Activated CD8-positive, alpha-beta memory T cell treated with anti-CD3 and anti-CD28 coated beads, Interleukin-2, amount 50 U/mL, for 48 hours (primary cell): ENCODE measurements at places on chromosomes 4 and X.

DNA sequence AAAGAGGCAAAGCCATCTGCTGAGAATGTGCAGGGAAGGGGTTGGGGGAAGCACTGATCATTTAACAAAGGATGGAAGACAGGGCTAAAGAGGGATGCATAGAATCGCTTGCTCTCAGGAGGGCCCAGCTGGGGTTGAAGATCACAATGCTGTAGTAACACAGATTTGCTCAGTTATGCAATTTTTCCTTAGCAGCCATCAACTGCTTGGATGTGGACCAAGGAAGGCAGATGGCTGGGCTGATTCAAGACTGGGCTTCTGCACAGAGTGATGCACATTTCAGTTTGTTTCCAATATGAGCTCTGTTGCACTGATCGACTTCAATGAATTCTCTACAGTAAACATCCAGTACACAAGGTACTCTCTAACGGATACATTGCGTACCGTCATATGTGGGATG is 127.8 kb upstream of the TBL1X start:
- no peak for DNase-seq

DNA sequence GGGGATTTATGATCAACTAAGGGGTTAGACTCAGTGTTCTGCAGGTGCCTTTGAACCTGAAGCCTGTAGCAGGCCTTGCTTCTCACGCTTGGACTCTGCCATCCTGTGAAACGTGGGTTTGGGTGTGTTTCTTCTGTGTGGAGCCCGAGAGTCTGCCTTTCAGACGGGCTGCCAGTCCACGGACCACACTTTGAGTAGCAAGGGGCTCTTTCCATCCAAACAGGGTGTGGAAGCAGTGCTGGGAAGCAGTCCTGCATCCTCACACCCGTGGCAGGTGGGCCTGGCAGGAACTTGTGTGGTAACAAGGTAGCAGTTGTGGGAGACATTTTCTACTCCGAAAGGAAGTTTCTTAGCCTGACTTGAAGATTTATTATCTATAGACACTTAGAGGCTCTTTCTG is 22.7 kb downstream of the RGS12 start:
- DNase-seq, result peak; percentile 38

DNA sequence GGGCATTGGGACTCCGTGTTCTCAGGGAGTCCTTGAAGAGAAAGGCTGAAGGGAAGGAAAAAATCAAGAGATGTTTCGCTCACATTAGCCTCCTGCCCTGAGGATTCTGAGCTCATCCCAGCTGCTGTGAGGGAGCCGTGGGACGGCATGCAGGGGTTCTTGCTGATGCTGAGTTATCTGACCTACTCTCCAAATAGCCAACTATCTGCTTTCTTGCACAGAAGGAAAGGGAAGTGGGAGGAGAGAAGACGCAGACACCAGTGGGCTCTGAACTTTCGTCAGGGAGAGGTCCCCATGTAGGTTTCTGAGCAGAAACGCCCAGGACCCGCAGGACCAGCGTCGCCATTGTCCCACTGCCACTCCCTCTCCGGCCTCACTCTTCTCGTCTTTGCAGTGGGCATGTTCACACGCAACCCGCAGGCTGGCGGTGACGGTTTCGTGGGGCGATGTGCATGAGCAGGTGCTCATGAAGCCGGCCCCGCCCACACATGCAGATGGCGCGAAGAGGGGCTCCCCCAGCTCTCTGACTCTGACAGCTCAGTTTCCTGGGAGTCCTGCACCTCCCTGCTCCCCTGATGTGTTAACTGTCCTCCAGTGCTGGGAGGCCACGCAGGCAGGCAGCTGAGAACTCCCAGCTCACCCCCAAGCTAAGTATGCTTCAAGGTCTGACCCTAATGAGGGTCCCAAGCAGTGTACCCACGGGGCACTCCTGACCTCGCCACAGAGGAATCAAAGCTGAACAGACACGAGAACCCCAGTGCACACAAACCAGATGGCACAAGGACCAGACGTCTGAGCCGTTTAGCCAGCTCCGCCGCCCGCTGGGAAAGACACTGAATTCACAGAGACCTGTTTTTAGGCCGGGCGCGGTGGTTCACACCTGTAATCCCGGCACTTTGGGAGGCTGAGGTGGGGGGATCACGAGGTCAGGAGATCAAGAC is 13.6 kb upstream of the ABLIM2 start:
- DNase-seq, result no peak

- DNase-seq, result no peak
Observed at GRCh38 chr4:185849664-185850550, 37.9 kb upstream of the SORBS2 start.

DNA sequence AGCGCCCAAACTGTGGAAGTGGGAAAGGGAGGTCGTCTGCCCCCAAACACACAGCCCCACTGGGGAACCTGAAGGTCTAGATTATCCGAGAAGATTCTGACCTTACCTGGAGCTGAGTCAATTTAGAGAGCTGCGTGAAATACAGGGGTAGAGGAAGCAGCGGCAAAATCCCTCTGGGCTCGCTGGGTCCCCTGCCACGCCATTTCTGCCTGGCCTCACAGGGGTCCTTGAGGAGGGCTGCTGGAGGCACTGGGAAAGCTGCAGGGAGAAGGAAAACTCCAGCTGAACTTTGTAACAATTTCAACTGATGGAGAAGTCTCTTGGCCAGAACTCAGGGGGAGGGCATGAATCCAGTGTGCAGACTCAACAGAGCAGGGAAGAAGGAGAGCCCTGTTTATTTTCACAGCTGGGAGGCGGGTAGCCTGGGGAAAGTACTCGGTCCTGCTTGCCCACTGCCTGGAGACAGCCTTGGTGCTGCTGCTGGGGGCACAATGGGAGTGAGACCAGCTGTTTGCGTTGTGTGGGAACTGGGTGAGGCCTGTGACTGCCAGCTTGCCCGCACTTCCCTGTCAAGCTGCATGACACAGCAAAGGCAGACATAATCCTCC is 93.2 kb upstream of the MAPK10 start:
- no peak for DNase-seq

DNA sequence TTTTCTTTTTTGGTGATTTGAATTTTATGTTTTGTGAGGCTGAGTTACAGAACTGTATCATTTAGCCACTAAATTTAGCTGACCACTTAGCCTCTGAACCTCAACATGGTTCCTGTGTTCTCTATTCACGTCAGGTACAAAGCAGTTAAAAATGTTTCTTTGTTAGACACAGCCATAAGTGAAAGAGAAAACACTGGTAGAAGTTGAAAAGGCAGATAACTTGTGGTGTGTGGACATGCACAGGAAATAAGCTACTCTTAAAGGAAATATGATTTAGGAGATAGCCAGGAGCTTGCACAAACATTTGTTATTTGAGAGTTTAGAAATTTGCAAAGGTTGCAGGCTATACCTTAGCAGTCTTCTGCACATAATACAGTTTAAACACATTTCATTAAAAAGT is 171.0 kb upstream of the RPS6KA3 start:
- no peak for DNase-seq

DNA sequence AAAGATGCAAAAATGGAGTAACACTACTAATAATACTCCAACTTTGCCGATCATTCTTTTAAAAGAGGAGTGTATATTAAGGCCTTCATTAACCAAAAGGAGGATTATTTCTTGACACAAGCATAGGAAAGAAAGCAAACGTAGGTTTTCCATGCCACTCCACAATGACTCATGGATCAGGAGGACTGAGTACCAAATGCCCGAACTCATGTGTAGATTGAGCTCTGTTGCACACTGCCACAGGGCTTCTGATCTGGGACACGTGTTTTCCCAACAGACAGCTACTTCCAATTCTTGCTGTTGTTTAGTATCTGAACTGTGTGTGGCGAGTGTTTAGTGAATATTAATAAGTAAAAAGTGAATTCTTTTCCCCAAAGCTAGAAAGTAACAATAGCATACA is 131.2 kb downstream of the LDB2 start:
- DNase-seq, result no peak

- no peak for DNase-seq
Observed at GRCh38 chr4:54679813-54680212, 22.1 kb downstream of the KIT start.

GRCh38 chr4:17120761-17121160 is 222.3 kb upstream of the LDB2 start:
- DNase-seq, result no peak

DNA sequence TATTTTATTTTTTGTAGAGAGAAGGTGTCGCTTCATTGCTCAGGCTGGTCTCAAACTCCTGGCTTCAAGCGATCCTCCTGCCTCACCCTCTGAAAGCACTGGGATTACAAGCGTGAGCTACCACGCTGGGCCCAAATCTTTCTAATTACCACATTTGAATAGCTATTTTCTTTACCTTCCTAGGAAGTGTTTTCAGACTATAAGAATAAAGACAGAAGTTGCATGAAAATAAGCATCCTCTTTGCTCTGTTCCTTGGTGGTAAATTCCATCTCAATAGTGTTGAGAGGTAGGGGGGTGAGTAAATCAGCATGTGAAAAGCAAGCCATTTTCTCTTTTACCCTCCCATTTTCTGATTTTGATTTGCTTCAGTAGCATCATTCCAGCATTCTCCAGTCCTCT is 122.4 kb downstream of the LARP7 start:
- no peak for DNase-seq

DNA sequence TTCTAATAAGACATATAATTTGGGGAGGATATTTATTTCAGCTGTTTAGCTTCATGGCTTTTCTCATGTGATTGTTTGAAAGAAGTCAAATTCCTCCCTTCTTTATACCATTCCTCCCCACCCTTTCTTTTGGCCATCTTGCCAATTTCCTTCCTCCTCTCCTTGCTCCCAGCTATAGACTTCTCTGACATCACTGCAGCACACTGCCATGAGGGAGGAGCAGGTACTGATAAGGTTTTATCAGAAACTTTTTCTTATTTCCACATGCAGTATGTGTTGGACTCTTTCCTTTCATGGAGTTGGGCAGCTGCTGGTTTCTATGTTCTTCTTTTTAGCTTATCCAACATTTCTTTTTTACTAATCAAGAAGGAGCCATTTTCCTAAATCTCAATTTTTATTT is 481.7 kb upstream of the NR3C2 start:
- no peak for DNase-seq

- DNase-seq, result no peak
Observed at GRCh38 chrX:7062276-7062675, 85.2 kb upstream of the STS start.

DNA sequence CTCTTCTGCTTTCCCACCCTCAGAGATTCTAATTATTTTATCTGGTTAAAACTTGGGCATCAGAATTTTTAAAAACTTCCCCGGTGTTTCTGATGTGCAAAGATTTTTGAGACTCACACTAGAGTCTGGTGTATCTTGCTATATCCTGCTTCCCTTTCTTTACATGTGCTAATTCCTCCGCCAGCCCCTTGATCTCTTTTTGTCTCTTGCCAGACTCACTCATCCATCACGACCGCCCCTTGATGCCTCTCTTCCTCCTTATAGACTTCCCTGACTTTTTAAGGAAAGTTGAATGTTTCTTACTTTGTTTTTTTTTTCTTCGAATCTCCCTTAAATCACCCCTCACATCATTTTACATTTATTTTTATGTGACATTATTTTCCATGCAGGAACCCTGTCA is 274.9 kb upstream of the PITX2 start:
- no peak for DNase-seq

GRCh38 chr4:77994194-77994721 is 62.9 kb upstream of the FRAS1 start:
- no peak for DNase-seq

DNA sequence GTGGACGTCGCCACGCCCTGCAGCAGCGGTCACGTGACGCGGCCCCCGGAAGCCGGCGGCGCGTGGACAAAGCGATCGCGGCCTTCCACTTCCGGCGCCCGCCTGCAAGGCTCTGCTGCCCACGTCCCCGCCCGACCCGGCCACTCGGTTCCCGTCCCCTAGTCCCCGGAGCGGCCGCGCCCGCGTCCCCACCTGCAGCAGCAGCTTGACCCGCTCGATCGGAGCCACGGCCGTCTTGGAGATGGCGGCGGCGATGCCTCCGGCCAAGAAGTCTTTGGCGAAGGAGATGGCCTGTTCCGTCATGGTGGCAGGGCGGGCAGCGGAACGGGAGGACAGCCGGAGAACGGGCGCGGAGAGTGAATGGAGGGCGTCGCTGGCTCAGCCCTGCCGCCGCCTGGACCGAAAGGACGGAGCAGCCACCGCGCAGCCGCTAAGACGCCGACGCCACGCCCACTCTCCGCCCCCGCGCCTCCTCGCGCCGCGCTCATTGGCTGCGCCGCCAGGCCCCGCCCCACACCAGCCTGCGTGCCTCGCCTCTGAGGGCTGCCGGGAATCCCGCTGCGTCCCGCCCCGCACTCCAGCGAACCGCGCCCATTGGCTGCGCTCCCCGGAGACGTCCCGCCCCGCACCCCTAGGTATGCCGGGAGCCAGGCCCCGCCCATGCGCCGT is at the start of gene SLC25A6:
SLC25A6 (minus strand) TSS at position 407 of the 669 bp plus-strand sequence; CDS start at position 303, 104 bp downstream.
- peak; percentile 100 for DNase-seq

DNA sequence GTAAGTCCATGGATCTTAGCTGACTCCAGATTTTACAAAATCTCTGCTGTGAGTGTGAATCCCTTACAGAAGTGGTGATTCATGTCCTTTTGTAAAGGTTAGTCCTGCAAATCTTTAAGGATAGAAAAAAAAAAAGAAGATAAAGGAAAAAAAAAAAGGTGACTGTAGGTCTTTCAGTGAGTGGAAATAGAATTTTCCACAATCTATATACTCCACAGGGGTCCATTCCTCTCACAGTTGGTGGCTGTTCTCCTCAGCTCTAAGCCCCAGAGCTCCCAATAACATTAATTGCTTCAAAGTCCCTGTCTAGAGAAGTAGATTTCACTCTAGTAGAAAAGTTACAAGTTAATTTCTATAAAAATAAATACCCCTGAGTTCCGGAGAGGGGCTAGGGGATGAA is 189.1 kb downstream of the NDST4 start:
- no peak for DNase-seq

- DNase-seq, result no peak
Observed at GRCh38 chrX:37314531-37314930, 34.6 kb upstream of the PRRG1 start.

DNA sequence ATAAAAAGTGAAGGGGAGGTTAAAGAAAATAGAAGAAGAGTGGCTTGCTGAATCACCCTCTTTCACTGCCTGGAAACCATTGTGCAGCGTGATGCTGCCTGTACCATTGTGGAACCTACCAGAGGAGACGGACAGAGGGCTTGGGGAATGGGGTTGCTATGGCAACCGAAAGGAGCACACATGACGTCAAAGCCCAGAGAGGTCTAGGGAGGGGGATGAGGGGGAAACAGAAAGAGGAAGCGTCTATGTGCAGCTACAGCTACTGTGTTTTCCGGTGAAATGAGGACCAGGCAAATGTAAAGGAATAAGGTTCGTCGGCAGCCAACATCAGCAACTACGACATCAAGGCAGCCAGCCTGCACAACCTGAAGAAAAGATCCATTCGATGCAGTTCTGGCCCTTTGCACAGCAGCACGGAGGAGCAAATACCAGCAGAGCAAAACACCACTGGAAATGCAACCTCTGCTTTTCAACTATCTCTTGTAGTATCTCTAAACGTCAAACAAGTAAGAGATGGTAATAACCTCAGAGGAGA is at the start of gene MAPK10:
MAPK10 (minus strand) TSS at position 110 of the 535 bp plus-strand sequence.
- DNase-seq, result no peak
